Stimulated activated CD4-positive, alpha-beta T cell treated with anti-CD3 and anti-CD28 coated beads, TNF-alpha, amount 100 ng/mL, for 24 hours (primary cell): ENCODE measurements at places on chromosomes 2 and 18.

- DNase-seq: no peak
These were observed 8.5 kb upstream of the NCKAP5 start for GRCh38 chr2:133576714-133577113.

GRCh38 chr2:10617241-10617640, 72.5 kb downstream of the NOL10 start:
- DNase-seq: no peak

- peak; percentile 2 for DNase-seq
These were observed 664 bp downstream of the CAMKMT start for GRCh38 chr2:44362207-44363015.

GRCh38 chr2:101132202-101132601, 19.0 kb downstream of the TBC1D8 start:
- no peak for DNase-seq

DNA sequence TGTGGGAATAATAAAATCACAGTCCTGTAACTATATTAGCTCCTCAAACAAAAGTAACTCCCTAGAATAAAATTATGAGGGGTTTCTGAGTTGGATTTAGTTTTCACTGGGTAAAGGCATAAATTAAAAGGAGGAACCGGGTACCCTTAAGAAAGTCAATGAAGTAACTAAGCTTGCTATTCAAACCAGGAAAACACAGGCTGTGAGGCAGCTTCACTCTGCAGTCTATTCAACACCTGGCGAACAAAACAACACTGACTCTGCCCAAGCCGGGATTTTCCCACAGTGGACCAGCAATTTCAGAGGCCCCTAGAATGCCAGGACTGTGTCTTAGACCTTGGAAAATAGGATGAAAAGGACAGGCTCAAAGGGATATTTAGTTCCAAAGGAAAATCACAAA, 24.6 kb upstream of the CREB1 start:
- DNase-seq: no peak
